Neural progenitor cell (in vitro differentiated cells): ENCODE measurements at places on chromosomes 4 and X.

DNA sequence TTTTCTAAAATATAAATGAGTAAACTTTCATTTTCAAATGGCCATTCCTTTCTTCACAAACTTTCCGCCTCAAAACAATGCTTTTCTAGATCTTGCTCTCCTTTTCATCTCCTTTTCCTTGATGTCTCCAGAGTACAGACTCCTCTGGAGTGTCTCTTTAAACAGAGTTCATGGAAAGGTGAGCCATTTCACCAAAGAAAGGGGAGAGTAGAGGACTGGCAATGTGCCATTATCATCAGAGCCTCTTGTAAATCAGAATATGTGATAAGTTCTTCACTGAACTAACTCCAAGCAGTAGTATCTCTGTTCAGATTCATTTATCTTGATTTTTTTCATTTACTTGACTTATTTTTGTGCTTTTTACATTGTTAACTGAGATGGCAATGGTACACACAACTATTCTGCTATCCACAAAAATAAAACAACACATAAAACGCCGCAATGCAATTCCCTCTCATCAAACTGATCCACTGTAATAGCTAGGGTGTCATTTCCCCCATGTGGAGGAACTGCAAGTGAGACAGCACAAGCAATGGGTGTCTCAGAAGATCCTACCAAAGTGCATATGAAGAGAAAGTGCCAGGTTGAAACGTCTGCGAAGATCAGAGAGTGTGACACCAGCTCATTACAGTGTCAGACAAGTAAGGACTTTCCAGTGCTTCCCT is 125.4 kb downstream of the RASL11B start:
- DNase-seq = no peak
- H3K4me3 ChIP-seq = no peak overlapping the region
- H3K36me3 ChIP-seq = no peaks in the 10 kb centered on the region
- H3K27me3 ChIP-seq = no peaks in the 10 kb centered on the region

DNA sequence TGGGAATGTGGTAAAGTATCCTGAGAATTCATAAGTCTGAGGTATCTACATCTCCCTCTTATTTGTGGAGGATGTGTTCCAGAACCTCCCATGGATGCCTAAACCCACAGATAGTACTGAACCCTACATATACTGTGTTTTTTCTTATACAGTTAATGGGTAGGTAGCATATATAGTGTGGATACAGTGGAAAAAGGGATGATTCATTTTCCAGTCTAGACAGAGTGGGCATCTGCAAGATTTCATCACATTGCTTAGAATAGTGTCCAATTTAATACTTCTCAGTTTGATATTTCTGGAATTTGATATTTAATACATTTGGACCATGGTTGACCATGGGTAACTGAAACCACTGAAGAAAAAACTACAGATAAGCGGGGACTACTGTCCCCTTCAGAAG is 155.0 kb upstream of the ANKRD50 start:
- H3K27ac ChIP-seq = no peak overlapping the region

- no peak overlapping the region for H3K4me3 ChIP-seq
- no peak overlapping the region for H3K27ac ChIP-seq
- no peaks in the 10 kb centered on the region for H3K27me3 ChIP-seq
- peaks cover 7% of the 10 kb centered on the region for H3K4me1 ChIP-seq
- DNase-seq = peak; percentile 15
These were observed 317.3 kb downstream of the PPP1R2C start for GRCh38 chrX:42460706-42461105.

GRCh38 chrX:148913971-148914370 is 413.6 kb downstream of the AFF2 start:
- H3K27me3 ChIP-seq = no peaks in the 10 kb centered on the region
- no peak overlapping the region for H3K4me3 ChIP-seq
- H3K36me3 ChIP-seq = no peaks in the 10 kb centered on the region
- no peak overlapping the region for H3K27ac ChIP-seq
- peak; percentile 59 for DNase-seq
- H3K4me1 ChIP-seq = peaks cover 21% of the 10 kb centered on the region

DNA sequence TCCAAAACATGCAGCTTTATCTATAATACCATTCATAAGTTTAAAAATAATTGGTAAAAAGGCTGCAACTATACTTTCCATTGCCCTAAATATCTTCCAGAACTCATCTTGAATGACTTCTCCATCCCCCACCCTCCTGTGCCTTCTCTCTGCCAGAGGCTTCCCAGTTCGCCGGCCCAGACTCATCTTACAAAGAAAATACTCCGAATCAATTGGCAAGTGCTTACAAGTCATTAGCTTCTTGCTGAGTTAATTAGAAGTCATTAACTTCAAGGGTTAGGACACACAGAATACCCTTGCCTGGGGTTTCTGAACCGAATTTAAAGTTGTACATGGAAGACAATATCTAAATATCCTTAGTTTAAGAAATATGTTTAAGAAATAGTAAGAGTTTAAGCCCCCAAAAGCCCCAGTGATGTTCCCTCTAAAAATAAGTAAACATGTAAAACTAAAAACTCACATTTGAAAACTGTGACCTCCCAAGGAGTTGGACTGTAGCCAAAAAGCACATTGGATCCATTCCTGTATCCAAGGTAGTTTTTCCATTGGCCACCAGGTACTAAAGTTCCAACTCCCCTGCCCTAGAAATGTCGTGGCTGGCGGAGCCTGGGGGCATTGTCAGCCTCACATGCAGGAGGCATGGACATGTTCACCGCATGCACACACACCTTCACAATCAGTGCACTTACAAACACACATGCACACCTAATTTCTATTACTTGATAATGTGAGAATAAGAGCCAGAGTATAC is 535.2 kb upstream of the FAT1 start:
- H3K27ac ChIP-seq = no peak overlapping the region
- H3K4me3 ChIP-seq = no peak overlapping the region
- no peaks in the 10 kb centered on the region for H3K27me3 ChIP-seq
- peaks cover 33% of the 10 kb centered on the region for H3K4me1 ChIP-seq
- DNase-seq = peak; percentile 64
- H3K36me3 ChIP-seq = no peaks in the 10 kb centered on the region

GRCh38 chr4:43411226-43411625 is 518.7 kb downstream of the GRXCR1 start:
- H3K27ac ChIP-seq = no peak overlapping the region
- no peaks in the 10 kb centered on the region for H3K27me3 ChIP-seq
- no peak overlapping the region for H3K4me3 ChIP-seq
- no peak for DNase-seq

DNA sequence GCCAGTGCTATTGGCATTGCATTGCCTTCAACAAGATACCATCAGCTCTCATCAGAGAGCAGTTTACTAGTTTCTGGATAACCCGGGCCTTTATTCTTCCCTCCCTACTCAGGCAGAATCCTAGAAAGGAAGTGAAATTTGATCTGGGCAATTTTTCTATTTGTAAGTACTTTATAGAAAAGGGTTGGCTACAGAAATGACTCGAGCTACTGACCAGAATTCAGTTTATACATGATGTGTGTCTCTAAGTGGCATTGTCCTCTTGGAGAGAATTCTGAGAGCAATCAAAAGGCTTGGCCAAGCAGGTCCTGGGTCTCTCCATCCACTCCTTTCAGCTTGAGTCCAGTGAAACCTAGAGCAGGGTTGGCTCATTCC is 192.7 kb upstream of the LEF1 start:
- H3K27ac ChIP-seq = no peak overlapping the region
- no peak for DNase-seq
- no peaks in the 10 kb centered on the region for H3K36me3 ChIP-seq
- H3K4me1 ChIP-seq = peaks cover 21% of the 10 kb centered on the region

DNA sequence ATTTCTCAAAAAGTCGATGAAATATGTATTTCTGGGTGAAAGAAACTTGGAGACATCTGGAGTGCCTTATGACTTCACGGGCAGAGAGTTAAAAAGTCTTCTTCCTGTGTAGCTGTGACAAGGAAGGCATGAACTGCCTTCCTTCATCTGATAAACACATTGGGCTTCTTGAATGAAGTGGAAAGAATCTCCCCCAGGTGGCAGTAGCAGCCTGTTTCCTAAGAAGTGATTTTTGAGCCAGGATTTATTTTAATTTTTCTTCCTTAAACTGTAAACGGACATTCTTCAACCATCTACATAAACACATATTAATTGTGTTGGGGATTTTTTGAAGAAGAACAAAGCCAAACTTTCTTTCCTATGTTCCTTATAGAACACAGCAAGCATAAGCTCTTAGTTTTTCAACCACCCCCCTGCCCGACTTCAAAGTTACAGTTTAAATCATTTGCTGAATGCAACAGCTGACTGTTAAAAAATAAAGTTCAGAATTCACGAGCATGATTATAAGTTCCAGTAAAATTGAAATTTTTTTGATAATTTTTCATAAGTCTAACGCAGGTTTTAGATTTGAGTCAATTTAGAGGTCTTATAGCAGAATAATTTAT is 980 bp upstream of the GIMD1 start:
- no peak overlapping the region for H3K4me3 ChIP-seq
- H3K36me3 ChIP-seq = no peaks in the 10 kb centered on the region
- H3K4me1 ChIP-seq = no peaks in the 10 kb centered on the region
- no peak overlapping the region for H3K27ac ChIP-seq
